ENCODE measurements at places on chromosomes 5 and 9.
A peak's percentile ranks its signal among the peaks of the same experiment; 100 is the strongest.

DNA sequence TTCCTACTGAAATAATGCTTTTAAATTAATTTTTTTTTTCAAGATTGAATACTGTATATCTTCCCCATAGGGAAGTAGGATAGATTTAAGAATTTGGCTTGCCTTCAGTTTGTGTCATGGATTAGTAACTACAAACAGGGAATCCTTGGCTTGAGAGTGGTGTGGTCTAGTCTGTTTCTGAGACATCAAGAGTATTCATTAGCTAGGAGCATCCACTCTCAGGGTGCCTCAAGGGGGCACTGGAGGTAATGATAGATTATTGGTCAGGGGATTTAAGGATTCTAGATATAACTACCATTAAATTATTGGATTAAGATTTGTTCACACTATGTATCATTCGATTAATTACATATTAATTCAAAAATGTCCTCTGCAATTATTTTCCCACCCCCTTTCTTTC is 91.8 kb upstream of the TXNDC8 start:
- no peak for DNase-seq

GRCh38 chr9:85743275-85744128 is 1.7 kb upstream of the AGTPBP1 start:
- peak; percentile 13 for DNase-seq

- no peak for DNase-seq
These were observed 1.1 kb upstream of the TNFAIP8 start for GRCh38 chr5:119354537-119355243.

DNA sequence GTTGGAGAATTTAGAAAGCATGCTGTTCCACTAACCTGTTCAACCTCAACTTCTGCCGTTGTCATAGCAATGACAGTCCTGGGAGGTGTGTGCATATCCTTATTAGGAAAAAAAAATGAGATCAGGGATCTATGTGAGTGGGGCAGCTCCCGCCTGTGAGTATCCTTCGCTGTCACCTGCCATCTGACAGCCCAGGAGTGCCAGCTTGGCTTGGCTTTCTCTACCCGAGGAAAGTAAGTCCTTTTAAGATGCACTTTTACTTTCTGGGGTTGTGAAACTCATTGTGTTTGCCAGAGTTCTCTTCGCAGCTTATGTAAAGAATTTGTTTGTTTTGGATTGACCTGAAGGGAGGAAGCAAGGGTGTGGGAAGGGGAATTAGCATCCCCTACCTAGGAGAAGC is 21.8 kb downstream of the PCDHAC2 start:
- DNase-seq, result peak; percentile 14

- no peak for DNase-seq
These were observed 190.1 kb upstream of the TBC1D2 start for GRCh38 chr9:98445576-98445975.

DNA sequence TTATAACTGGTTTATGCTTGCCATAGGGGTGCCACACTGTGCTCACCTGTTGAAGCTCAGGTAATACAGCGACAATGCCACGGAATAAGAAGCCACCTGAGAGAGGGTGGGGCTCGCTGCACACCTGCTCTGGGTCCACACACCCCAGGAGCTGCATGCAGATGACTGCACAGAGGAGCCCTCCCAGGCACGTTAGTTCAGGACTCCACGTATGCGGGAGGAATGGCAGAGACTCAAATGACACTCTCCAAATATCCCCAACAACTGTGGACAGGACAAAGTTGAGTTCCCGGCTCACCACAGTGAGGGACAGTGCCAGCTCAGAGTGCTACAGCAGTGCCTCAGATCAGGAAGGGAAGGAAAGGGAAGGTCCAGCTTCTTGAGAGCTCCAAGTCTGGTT is 5.8 kb upstream of the FCN1 start:
- no peak for DNase-seq
